Stimulated activated effector memory CD8-positive, alpha-beta T cell treated with anti-CD3 and anti-CD28 coated beads, Interleukin-12 subunit alpha, Interleukin-12 subunit beta, amount 100 ng/mL, for 72 hours (primary cell): ENCODE measurements at places on chromosomes 11 and 22.
A peak's percentile ranks its signal among the peaks of the same experiment; 100 is the strongest.

- no peak for DNase-seq
Observed at GRCh38 chr11:100956351-100956750, 173.3 kb downstream of the PGR start.

DNA sequence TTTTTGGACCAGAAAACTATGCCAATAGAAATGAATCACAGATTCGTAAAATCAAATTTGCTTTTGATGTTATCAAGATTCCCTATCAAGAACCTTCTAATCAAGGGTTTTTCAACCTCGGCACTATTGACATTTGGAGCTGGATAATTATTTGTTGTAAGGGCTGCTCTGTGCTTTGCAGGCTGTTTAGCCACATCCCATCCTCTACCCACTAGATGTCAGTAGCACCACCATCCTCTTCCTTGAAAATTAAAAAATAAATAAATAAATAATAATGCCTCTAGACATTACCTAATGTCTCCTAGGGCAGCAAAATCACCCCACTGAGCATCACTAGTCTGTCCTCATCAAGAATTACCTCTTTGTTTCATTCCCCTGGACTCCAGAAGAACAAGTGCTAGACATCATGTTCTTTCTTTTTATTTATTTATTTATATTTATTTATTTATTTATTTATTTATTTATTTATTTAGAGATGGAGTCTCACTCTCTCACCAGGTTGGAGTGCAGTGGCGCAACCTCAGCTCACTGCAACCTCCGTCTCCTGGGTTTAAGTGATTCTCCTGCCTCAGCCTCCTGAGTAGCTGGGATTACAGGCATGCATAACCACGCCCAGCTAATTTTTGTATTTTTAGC is 744.7 kb downstream of the KCNA4 start:
- DNase-seq: no peak

GRCh38 chr11:68693484-68693882 is 9.1 kb downstream of the GAL start:
- no peak for DNase-seq

GRCh38 chr11:125305345-125305744 is 140.8 kb downstream of the PKNOX2 start:
- DNase-seq: no peak

DNA sequence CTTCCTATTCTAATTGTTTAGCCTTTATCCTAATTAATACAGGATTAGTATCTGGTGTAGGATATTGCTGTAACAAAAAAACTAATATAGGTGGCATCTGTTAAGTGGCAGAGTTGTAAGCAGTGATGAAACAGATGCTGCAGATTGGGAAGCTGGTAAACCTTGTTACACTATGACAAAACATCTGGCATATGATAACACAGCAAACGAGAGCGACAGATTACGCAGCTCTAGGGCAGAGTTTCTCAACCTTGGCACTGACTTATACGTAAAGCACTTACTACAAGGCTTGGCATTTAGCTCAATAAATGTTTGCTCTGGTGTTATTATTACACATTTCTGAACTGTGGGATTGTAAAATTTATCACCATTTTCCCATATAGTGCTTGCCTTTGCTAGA is 137.0 kb downstream of the ATG16L2 start:
- DNase-seq: no peak

GRCh38 chr11:75280227-75280701 is 39.7 kb downstream of the TPBGL start:
- peak; percentile 87 for DNase-seq

GRCh38 chr11:8566613-8567210 is 27.3 kb downstream of the STK33 start:
- DNase-seq: no peak

DNA sequence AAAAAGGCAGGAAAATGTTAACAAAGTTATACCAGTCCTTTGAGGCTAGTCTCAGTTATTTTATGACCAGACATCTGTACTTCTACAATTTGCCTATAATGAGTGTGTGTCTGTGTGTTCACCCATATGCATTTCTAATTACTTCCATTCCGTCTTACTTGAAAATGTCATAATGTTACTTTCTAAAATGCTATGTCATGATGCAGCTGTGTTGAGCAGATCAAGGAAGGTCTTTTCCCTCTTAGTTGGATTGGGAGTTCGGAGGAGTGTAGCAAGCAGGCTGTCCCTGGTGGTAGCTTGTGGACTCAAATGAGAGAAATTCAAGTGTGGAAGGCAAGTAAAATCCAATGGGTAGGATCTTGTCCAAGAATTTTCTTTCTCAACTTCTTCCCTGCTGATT is 3.0 kb downstream of the SNX19 start:
- DNase-seq: no peak

- DNase-seq: no peak
Observed at GRCh38 chr11:1162138-1162475, 4.4 kb downstream of the MUC5AC start.

- no peak for DNase-seq
Observed at GRCh38 chr11:2346014-2346413, 31.1 kb upstream of the CD81 start.

- DNase-seq: no peak
Observed at GRCh38 chr11:132358573-132358953, 988.1 kb downstream of the NTM start.

DNA sequence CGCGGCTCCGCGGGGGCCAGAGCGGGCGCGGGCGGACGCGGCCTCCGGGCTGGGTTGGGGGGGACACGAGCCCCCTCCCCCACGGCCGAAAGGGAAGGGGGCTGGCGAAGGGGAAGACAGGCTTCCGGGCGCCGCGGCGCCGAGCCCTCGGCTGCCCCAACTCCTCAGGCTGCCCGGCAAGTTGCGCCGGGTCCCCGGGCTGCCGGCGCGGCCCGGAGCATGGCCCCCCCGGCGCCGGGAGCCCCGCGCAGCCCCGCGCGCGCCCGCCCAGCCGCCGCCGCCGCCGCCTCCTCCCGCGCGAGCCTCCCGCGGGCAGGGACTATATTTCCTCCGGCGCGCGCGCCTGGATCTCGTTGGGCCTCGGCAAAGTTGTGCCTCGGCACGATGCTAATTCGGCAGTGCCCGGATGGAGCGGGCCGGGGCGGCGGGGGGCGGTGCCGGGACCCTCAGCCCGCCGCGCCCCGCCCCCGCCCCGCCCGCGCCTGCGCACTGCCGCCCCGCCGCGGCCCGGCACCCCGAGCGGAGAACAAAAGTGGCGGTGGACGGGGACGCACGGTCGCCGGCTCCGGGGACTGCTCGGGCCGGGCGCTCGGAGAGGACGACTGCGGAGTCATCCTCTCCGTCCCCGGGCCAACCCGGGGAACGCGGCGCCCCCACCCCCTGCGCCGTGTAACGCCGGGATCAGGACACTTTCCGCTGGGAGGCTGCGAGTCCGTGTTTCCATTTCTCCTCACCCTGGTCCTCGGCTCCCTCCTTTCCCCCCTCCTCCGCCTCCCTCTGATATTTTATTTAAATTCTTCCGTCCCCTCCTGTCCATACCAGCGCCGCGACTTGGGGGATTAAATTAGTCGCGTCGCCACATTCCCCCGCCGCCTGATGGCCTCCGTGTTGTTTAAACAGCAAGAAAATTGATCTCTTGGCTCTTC is at the start of gene PHF21B:
PHF21B (minus strand) TSS at position 400 of the 926 bp plus-strand sequence. CDS start 456 bp downstream, outside the sequence.
- DNase-seq: no peak

- DNase-seq: peak; percentile 53
Observed at GRCh38 chr22:20551805-20552442, 44.5 kb downstream of the MED15 start.

- DNase-seq: no peak
Observed at GRCh38 chr11:93160156-93160555, 37.6 kb downstream of the SLC36A4 start.

DNA sequence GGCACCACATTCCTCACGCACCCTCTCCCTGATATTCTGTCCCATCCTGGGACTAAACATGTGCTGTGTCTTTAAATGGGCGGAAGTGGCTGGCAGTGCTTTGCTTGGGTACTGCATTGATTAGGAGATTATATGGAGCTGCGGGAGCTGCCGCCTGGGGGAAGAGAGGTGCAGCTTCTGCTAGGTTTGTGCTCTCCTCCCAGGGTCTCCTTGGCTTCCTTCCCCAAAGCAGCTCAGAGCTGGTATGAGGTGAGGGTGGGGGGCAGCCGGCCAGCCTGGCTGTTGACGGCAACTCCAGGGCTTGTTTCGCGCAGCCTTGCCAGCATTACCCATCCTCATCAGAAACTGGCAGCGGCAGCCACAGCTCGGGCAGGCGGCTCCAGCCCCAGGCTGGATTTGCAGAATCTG is 95.4 kb downstream of the GRAMD1B start:
- DNase-seq: no peak

GRCh38 chr22:17597217-17597616 is 31.3 kb downstream of the ATP6V1E1 start:
- no peak for DNase-seq

GRCh38 chr22:48332438-48333322 is 1495.0 kb downstream of the BRD1 start:
- no peak for DNase-seq

GRCh38 chr22:35376728-35377472 is 4.0 kb upstream of the HMOX1 start:
- no peak for DNase-seq

- no peak for DNase-seq
Observed at GRCh38 chr22:37138849-37139561, 10.7 kb downstream of the IL2RB start.

- no peak for DNase-seq
Observed at GRCh38 chr11:6992457-6993417, 27.4 kb downstream of the ZNF214 start.

DNA sequence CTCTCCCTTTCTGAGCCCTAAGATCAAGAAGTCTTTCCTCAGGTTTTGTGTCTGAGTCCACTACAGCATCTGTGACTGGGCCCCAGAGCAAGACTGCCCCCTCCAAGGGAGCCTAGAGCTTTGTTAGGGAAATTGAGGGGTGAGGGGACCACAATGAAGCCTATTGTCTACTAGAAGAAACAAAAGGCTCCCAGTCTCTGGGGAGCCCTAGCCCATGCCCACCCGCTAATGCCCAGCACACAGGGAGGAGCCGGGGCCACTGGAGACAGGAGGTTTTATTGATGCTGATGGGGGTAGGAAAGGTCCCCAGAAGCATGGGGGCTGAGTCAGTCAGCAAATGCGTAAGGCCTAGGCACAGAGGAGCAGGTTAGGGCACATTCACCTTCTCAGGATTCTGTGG is 14.0 kb downstream of the RHOG start:
- no peak for DNase-seq

DNA sequence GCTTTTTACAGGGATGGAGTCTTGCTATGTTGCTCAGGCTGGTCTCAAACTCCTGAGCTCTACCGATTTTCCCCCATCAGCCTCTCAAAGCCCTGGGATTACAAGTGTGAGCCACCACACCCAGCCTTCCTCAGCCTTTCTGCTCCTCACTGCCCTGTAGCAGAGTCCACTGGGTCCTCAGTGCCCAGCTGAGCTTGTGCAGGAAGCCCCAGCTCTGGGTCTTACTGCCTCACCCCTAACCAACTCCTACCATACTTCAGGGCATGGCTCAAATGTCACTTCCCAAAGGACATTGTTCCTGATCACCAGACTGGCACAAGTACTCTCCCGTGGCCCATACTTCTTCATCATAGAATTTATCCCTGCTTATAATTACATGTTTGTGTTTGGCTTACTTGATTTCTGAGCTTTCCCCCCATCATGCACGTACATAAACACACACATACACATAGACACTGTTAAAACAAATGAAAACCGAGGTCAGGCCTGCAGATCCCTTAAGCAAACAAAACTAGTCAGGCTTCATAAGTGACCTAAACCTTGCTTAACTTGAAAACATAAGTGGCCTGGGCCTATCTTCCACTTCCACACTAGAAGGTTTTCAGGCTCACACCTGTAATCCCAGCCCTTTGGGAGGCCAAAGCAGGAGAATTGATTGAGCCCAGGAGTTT is 14.0 kb upstream of the SLC43A3 start:
- DNase-seq: no peak

GRCh38 chr11:57476047-57476756 is 15.9 kb downstream of the RTN4RL2 start:
- DNase-seq: no peak

DNA sequence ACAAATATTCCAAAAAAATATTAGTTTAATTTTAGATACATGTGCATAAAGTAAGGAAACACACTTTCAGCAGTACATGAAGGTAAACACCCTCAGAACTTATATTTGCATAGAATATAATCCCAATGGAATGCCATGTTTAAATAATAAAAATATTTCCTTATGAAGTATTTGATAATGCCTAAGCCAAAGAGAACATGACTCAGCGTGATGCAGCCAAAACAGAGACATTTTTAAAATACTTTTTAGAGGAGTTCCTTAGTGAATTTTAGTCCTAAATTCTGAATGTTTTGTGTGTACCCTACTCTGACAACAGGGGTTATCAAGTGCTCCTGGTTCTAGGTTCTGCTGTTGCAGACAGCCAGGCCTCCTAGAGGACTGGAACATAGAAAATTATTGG is 39.1 kb upstream of the POU2AF2 start:
- DNase-seq: no peak

DNA sequence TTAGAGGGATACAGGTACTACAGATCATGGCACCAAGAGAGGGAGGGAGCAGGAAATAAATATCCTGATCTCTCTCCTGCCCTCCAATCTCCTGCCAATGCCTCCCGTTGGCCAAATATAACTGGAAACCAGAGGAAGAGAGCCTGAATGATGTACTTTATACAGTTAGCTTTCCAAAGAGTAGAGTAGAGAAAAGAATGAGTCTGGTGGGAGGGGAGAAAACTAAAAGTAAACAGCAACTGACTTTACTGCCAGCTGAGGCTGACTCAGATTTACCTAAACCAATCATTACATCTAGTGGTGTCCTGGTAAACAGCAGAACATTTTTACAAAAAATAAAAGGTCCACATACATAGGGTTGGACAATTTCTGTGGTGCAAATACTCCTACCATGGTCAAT is 5.1 kb downstream of the MPZL3 start:
- DNase-seq: no peak

GRCh38 chr22:24554313-24555164 is at the start of gene GUCD1:
Gene GUCD1, minus strand, starts transcription at chr22:24555138. Its CDS starts 147 bp downstream, at chr22:24554991.
- DNase-seq: peak; percentile 13

- DNase-seq: no peak
Observed at GRCh38 chr22:48402591-48403031, 1425.1 kb downstream of the BRD1 start.

GRCh38 chr22:28029956-28030355 is 110.9 kb upstream of the PITPNB start:
- DNase-seq: no peak

DNA sequence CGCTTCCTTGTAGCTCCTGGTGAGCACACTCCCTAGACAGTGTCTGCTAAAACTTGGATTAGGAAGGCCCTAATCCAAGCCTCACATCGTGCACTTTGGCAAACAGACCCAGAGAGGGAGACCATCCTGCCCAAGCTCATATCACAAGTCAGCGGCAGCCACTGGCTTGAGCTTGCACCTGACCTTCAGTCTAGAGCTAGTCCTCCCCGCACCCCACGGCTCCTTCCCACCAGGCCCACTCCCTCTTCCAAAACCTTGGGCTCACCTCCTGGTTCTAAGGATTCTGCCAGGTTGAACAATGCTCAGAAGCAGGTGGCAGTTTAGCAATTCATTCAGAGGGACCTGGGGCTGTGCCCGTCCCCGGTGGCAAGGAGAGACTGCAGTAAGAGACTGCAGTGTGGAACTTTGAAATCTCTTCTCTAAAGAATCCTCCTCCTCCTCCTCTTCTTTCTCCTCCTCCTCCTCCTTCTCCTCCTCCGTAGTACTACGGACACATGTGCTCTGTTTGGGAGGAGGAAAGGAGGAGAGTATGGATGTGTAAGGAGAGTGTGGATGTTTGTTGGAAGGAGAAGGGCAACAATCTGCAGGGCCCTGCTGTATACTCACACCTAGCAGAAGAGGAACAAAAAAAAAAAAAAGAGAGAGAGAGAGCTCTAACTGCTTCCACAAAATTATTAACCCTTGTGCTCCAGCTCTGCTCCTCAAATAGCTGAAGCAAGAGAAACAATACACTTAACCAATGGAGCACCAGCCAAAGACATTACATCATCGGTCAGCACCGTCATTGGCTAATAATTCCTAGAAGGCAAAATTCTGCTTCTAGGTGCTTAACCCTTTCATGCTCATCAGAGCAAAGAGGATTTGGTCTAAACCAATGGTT is 6.0 kb downstream of the SYN3 start:
- DNase-seq: no peak
